ENCODE measurements at places on chromosomes 2 and 18.

GRCh38 chr2:113305146-113305545 lies 26.4 kb upstream of the PAX8 start:
- no peak for DNase-seq

GRCh38 chr2:42788-43187 lies 3.5 kb downstream of the FAM110C start:
- DNase-seq, result no peak

DNA sequence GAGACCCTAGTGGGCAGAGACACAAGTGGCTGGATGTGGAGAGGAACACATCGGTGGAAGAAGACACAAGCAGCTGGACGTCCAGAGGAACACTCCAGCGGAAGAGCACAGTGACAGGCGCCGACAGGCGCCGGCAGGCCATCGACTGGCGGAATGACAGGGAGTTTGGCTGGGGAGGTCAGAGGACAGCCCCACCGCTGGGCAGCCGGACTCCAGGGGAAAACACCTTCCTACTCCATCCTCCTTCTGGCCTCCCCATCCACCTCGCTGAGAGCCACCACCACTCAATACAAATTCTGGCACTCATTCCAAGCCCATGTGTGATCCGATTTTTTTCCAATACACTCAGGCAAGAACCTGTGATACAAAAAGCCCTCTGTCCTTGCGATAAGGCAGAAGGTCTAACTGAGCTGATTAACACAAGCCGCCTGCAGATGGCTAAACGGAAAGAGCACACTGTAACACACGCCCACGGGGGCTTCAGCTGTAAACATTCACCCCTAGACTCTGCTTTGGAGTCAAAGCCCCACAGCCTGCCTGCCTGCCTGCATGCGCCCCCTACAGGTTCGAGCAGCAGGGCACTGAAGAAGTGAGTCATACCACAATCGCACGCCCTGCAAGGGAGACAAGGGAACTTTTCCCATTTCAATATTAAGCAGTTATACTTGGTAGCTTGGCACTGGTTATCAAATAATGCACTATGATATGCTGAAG lies 50.2 kb upstream of the LRP1B start:
- DNase-seq, result no peak

DNA sequence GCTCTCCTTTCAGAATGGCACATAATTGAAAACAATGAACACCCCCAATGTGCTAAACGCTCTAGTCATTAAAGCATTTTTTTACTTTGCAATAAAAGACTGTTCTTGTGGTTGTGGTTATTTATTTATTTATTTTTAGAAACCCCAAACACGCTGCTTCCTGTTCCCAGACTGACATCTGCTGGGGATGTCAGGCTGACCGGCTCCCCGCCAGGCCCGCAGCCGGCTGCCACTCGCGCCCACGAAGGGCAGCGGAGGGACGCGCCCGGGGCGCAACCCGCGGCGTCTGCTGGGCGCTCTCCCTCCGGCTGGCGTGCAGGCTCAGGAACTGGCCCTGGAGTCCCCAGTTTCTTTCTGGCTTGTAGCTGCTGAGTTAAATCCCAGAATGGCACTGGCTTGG lies 83.1 kb upstream of the SP3 start:
- no peak for DNase-seq

DNA sequence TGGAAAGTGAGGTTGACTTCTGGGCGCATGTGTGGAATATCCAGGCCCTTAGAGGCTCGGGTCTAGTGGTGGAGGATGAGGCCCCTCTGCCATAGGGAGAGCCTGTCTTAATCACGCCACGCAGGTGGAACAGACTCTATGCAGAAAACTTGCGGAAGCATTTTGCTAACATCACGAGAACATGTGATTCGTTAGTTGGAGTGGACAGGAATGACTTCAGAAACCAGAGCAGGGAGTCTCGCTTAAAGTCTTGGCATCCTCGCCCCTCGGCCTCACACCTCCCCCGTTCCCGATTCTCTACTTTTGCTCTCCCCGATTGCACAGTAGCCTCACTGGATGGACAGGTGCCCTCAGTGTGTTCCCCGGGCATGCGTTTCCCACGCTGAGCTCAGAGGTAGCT lies 333.4 kb downstream of the GBX2 start:
- DNase-seq, result no peak

DNA sequence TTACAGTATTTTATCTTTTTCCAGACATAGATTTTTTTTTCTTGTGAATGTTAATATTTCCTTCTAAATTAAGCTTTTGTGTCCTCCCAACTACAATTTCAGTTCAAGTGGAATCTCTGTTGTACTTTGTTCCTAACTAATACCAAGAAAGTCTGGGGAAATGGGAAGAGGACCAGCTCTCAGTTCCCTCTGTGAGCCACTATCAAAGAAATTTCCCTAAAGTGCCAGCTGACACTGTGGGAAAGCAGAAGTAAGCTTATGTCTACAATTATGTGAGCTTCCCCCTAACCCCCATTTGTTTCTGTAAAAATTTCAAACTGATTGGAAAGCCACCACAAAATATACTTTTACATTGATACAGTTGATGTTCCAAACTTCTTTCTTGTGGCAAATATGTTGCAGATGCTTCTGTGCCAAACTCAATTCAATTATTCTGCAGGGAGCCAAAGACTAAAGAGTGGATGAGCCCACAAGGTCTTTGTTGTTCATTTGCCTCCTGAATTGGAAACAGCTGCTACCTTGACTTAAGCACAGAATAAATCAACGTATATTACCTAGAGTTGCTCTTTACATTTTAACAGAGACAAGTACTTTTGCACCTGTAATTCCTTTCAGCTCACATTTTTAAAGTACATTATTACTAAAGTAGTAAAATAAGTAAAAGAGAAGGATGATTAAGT lies 306.6 kb downstream of the PTH2R start:
- no peak for DNase-seq

DNA sequence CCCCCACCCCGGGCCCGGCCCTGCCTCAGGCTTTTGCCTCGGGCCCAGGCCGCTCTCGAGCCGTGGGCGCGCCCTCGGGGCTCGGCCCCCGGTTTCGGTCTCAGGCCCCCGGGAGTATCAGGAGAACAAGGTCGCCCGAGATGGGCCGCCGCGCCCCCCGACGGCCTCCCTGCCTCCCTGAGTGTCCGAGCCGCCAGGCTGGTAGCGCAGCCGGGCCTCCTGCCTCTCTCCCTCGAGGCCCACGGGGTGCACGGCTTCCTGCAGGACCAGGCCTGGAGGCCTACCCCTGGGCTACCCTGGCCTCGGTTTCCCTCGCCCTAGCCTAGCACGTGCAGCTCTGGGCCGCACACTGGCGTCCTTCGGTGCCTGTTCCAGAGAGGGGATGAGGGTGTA lies 8.4 kb downstream of the GBX2 start:
- DNase-seq, result no peak

DNA sequence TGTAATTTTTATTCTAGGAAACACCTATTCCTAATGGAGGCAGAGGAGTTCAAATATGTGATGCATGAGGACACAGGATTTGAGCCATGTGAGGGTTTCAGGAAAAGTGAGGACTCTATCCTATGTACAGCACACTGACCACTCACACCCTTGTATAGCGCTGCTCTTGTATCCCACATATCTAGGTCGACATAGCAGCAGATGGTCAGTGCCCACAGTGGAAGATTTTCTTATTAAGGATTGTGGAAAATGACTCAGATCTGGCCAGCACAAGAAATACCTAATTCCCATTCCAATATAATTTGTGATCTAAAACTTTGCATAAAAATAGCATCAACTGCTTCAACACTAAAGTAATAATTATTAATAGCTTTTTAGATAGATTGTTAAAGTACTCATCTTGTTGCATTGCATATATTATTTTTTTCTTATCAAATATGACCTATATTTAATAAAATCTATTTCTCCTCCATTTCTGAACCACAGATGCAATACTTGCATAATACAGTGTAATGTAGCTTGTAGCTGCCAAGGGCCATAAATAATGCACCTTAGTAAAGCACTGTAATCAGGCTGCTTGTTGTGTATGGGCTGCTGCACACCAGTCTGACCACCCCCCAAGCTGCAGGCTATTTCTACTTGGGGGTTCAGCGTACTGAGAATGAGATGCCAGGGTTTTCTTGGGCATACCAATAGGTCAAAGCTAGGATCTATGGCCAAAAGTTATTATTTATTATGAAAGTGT lies 442.2 kb upstream of the CWC22 start:
- no peak for DNase-seq

All from CD4-positive, alpha-beta memory T cell (primary cell).